ENCODE measurements at places on chromosomes 5 and 9. TPM values are rescaled to one million over a fixed set of nuclear protein-coding genes. Genes with fewer than 3 reads are reported as not detected.
A peak's percentile ranks its signal among the peaks of the same experiment; 100 is the strongest.

Gene INSL6
- polyA plus RNA-seq, result not detected

Gene PCDHGA1
- 0.09 TPM for polyA plus RNA-seq

Gene ST8SIA4
- polyA plus RNA-seq, result 0.43 TPM

DNA sequence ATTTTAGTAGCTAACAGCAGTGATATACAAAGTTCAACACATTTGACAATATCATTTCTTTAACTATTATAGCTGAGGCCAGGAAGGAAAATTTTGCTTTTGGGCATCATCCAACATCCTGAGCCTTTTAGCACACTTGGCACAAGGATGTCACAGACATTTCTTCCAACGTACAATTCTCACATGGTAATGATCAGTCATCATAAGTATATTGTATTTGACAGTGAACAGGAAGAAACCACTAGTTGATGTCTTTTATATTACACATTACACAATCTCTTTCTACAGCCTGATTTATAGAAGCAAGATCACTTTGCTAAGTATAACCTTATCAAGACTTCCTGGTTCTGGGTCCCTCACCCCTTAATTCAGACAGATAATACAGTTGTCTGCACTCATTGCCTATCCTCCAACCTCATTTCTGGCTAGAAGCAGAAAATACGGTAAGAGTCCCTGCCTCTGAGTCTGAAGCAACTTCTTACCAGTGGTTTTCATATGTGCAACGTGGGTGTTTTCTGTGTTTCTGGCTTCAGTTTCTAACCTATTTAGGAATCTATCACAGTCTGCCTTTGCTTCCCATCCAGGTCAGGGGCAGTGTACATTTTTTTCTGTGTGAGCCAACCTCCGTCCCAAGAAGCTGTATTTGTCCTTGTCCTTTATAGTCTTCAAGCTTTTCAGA, 167.8 kb downstream of the PAM start:
- H3K27ac ChIP-seq, result no peak overlapping the region
- DNase-seq, result no peak
- H3K4me1 ChIP-seq, result no peaks in the 10 kb centered on the region
- H3K4me3 ChIP-seq, result no peak overlapping the region

DNA sequence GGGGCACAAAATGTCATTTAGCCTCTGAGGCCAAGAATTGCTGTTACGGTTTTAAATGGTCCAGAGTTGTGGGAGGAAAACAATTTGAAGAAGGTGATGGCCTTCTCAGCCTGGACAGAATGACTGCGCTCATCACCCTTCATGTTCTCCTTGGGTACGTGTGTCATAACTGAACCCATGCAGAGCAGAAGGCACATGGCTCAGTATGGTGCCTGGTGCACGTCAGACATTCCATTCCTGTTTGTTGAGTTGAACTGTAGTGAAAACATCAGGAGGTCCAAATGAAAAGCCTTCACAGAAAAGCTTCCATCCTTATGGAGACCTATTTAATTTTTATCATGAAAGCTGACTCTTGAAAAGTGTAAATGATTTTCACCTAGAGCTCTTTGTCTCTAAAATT, 133.2 kb downstream of the CFAP90 start:
- no peak for DNase-seq
- H3K36me3 ChIP-seq, result no peaks in the 10 kb centered on the region
- H3K4me3 ChIP-seq, result no peak overlapping the region

- no peak overlapping the region for H3K4me3 ChIP-seq
- H3K4me1 ChIP-seq, result no peaks in the 10 kb centered on the region
- no peaks in the 10 kb centered on the region for H3K27me3 ChIP-seq
- no peaks in the 10 kb centered on the region for H3K36me3 ChIP-seq
Measured at GRCh38 chr5:120151825-120152224, 312.3 kb upstream of the PRR16 start.

DNA sequence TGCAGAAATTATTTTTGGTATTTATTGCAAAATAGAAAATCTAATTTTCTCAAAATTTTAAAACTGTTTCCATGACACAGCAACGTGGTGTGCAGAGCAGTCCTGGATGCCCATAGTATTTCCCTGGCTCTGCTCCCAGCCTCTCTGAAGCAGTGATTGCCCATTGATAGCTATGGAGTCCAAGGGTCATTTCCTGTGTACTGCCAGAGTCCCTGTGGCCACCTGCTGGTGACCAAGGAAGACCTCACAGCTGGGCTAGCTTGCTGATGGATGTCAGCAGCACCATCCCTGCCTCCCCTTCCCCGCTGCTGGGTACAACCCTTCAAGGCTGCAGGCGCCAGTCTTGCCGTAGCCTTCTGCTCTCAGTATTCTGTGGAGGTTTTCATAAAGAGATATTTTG, 184.1 kb downstream of the DIRAS2 start:
- no peaks in the 10 kb centered on the region for H3K27me3 ChIP-seq
- DNase-seq, result no peak
- H3K27ac ChIP-seq, result no peak overlapping the region
- no peaks in the 10 kb centered on the region for H3K36me3 ChIP-seq
- no peak overlapping the region for H3K4me3 ChIP-seq

- no peaks in the 10 kb centered on the region for H3K27me3 ChIP-seq
- no peaks in the 10 kb centered on the region for H3K36me3 ChIP-seq
- no peak for DNase-seq
- no peak overlapping the region for H3K27ac ChIP-seq
- no peaks in the 10 kb centered on the region for H3K4me1 ChIP-seq
- H3K4me3 ChIP-seq, result no peak overlapping the region
Measured at GRCh38 chr9:20397348-20397747, 225.0 kb downstream of the MLLT3 start.

GRCh38 chr5:10513501-10514442, 50.1 kb upstream of the ANKRD33B start:
- H3K4me1 ChIP-seq, result no peaks in the 10 kb centered on the region
- no peak for DNase-seq
- H3K27me3 ChIP-seq, result no peaks in the 10 kb centered on the region

GRCh38 chr9:92607773-92608172, 62.2 kb downstream of the IPPK start:
- H3K27me3 ChIP-seq, result no peaks in the 10 kb centered on the region
- peaks cover 14% of the 10 kb centered on the region for H3K4me1 ChIP-seq
- no peak overlapping the region for H3K27ac ChIP-seq
- H3K36me3 ChIP-seq, result peaks cover 5% of the 10 kb centered on the region
- H3K4me3 ChIP-seq, result no peak overlapping the region

GRCh38 chr5:106768392-106768791, 902.3 kb downstream of the EFNA5 start:
- no peaks in the 10 kb centered on the region for H3K36me3 ChIP-seq
- no peak for DNase-seq
- no peaks in the 10 kb centered on the region for H3K27me3 ChIP-seq
- H3K4me3 ChIP-seq, result no peak overlapping the region

DNA sequence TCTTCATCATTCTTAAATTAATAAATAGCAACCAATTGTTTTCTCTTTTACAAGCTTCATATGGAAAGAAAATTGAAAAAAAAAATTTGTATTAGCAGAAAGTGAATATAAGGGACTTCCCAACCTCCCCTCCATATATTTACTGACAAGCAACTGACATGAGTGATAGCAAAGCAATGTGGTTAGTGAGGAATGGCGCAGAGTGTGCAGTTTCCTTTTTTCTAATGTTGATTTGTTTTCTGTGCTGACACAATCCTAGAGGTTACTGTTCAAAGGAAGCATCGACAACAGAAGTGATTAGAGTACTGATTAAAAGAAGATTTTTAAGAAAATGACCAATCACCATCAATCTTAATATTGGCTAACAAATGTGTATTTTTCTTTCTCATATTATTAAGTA, 1.7 kb upstream of the PTGER4 start:
- no peak for DNase-seq
- peaks cover 12% of the 10 kb centered on the region for H3K36me3 ChIP-seq
- no peaks in the 10 kb centered on the region for H3K27me3 ChIP-seq
- H3K4me1 ChIP-seq, result peaks cover 47% of the 10 kb centered on the region
- peak overlapping the region; percentile 42 for H3K4me3 ChIP-seq
- H3K27ac ChIP-seq, result peak overlapping the region; percentile 98
